ENCODE measurements at places on chromosomes 1 and 21.

DNA sequence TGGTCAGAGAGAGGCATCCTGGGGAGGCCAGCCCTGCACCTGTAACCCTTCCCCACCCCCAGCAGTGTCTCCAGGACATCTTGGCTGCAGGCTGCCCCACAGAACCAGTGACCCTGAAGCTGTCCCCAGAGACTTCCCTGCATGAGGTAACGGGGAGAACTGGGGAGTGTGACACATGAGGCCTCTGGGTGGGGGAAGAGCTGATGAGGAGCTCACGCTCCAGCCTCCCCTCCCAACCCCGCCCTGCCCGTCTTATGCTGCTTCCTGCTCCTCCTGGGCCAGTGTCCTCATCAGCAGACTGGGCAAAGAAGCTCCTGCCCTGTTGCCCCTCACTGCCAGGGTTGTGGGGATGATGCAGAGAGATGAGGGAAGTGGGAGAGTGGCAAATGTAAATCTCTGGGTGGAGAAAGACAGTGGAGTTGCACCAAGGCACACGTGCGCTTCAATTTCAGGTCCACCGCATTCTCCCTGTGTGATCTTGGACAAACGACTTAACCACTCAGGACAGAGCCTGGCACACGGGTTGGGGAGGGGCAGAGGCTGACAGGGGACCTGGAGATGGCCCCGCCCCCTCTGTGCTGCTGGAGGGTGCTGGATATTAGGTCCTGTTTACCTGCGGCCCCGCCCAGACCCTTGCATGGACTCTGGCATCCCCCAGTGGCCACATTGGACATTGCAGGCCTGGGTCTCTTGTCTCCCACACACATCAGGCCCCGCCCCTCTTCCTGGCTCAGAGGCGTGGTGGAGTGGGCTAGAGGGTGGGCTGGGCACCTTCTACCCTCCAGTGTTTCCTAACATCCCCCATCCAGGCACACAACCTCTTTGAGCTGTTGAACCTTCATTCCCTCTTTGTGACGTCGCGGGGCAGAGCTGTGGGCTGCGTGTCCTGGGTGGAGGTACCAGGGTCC lies 12.3 kb downstream of the CLCNKB start:
- DNase-seq, result peak; percentile 91

GRCh38 chr1:240860023-240860422 lies 248.1 kb upstream of the GREM2 start:
- DNase-seq, result no peak

- no peak for DNase-seq
Measured at GRCh38 chr1:147895123-147895522, 7.5 kb upstream of the GJA8 start.

DNA sequence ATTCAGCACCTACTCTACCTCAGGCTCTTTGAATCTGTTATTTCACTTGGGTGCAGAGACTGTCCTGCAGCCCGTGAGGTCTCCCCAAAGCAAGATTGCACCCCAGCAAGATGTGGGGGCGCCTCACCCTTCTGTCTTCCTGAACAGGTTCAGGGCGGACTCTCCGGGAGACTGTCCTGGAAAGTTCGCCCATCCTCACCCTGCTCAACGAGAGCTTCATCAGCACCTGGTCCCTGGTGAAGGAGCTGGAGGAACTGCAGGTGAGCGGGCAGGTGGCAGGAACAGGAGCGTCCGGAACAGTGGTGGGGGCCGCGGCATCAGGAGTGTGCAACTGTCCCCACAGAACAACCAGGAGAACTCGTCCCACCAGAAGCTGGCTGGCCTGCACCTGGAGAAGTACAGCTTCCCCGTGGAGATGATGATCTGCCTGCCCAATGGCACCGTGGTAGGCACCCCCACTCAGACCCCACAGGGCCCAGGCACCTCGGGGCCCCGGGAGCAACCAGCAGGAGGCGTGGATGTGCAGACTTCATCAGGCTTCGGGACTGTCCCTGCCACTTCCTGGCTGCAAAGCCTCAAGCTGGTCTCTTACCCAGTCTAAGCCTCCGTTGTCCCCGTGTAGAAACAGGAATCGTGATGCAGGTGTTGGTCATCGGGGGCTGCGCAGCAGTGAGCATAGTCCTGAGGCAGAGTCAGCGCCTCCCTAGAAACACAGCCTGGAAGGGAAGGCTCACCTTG lies 5.9 kb upstream of the MTFR1L start:
- DNase-seq, result no peak
